A673 (cell line): ENCODE measurements at places on chromosomes 6 and 20. TPM values are rescaled to one million over a fixed set of nuclear protein-coding genes. Genes with fewer than 3 reads are reported as not detected.

DNA sequence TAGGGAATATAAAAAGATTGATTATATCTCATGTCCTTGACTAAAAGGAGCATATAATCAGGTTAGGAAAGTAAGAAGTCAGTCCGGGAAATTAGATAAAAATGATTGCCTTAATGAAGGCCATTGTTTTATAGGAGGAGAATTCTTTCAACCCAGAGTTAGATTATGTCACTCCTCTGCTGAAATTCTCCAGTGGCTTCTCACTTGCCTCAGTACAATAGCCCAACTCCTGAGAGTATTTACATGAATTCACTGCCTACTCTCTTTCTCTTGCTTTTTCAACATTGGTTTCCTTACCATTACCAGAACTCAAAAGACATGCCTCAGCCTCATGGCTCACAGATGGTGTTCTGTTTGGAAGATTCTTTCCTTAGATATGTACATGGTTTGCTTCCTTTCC is 114.9 kb downstream of the EPHA7 start:
- H3K36me3 ChIP-seq: no peaks in the 10 kb centered on the region
- no peak for DNase-seq
- no peaks in the 10 kb centered on the region for H3K4me1 ChIP-seq

DNA sequence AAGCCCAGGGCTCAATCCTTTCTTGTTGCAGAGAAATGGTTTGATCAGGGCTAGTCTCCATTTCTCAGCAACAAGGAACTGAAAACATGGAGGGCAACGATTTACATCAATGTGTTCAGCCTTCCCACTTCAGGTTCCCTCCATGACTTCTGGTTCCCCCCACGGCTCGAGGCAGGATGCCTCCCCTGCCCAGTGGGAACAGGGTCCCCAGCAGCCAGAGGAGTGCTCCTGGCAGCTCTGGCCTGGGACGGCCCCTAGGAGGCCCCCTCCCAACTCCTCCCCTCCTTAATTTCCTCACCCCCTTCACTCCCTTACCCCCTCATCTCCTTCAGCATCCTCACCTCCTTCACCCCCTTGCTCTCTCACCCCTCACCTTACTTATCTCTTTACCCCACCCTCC is 283.8 kb downstream of the CDC5L start:
- H3K36me3 ChIP-seq: no peaks in the 10 kb centered on the region
- H3K4me1 ChIP-seq: peaks cover 16% of the 10 kb centered on the region
- DNase-seq: no peak
- H3K27me3 ChIP-seq: no peaks in the 10 kb centered on the region
- H3K4me3 ChIP-seq: no peak overlapping the region
- H3K27ac ChIP-seq: no peak overlapping the region

DNA sequence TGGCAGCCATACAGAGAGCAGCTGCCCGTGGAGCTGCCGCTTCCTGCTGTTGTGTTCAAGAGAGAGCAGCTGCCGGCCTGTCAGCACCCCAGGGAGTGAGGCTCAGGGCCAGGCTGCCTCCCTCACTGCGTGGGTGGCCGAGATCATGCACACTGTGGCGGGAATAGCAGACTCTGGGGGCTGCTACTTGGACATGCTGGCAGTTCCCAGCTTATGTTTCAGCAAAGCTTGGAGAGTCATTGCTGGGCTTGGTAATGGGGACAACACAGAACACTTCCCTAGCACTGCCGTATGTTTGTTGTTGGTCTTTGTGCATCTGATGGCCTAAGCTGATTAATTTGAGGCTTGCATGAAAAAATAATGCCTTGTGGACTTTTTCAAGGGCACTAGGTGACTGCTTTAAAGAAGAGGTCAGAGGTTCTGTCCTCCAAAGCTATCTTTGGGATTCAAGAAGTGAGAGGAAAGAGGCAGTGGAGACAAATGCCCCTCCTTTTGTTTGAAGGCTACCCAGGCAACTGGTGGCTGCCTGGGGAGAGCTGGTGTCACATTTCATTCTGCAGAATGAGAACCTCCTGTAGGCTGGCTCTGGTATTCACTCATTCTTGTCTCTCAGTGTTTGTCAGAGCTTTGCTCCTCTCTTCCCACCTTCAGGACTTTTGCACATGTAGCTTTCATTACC is 18.8 kb downstream of the MRAP2 start:
- DNase-seq: peak; percentile 88
- peak overlapping the region; percentile 15 for H3K4me3 ChIP-seq
- H3K27me3 ChIP-seq: no peaks in the 10 kb centered on the region
- H3K36me3 ChIP-seq: no peaks in the 10 kb centered on the region

- no peaks in the 10 kb centered on the region for H3K4me1 ChIP-seq
- no peak overlapping the region for H3K4me3 ChIP-seq
- no peak overlapping the region for H3K27ac ChIP-seq
- H3K36me3 ChIP-seq: no peaks in the 10 kb centered on the region
- peaks cover under 1% of the 10 kb centered on the region for H3K27me3 ChIP-seq
Measured at GRCh38 chr6:29769336-29769735, 46.1 kb downstream of the HLA-F start.

DNA sequence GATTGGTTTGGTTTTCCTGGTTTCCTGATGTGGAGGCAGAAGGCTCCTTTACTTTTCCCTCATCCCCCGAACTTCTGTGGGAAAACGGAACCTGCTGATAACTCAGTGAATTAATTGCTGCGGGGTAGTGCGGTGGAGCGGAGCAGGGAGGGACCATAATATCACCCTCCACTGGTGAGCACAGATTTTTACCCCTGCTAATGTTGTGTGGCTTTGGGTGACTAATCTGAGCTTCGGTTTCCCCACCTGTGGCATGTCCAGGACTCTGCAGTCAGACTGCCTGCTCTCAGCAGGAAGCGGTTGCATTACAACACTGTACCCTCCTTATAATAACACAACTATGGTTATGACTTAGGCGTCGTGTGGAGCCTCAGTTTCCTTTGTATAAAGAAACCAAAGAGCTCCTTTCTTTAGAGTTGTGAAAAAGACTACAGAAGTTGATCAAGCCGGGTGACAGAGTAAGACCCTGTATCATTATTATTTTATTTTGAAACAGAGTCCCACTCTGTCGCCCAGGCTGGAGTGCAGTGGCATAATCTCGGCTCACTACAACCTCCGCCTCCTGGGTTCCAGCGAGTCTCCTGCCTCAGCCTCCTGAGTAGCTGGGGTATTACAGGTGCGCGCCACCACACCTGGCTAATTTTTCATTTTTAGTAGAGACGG is 2.2 kb upstream of the ID1 start:
- H3K27ac ChIP-seq: peak overlapping the region; percentile 96
- no peak overlapping the region for H3K4me3 ChIP-seq
- H3K36me3 ChIP-seq: no peaks in the 10 kb centered on the region
- peak; percentile 51 for DNase-seq
- peaks cover 20% of the 10 kb centered on the region for H3K4me1 ChIP-seq

DNA sequence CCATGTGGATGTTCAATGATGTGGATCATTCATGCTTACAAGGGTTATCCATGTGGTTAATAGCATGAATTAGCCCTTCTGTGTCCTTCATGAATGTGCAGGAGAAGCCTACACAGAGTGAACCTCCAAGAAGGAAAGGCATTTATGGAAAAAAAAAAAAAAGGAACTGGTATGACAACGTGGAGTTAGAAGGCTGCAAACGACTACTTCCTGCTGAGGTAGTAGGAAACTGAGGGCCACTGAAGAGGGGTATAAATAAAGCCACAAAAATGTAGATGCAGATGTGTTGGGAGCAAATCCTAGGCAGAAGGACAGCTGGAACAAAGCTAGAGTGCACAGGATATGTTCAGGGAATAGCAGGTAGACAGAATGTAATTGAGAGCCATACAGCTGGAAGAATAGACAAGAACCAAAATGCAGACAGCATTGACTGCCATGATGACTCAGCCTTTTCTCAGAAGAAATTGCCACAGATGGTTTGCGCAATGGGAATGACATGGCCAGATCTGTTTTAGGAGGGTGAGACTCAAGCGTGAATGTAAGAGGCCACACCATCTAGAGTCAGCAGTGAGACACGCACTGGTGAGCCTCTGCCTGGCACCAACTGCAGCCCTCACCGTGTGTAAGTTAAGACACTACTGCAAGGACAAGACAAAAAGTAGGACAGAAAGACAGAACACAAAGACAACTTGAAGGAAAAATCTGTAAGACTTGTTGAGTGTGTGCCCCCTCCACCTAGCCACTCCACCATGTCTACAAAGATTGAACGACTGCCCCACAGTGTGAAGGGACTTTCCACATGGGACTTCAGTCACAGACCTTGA is 79.8 kb downstream of the KIF13A start:
- peak overlapping the region; percentile 45 for H3K27ac ChIP-seq
- H3K4me1 ChIP-seq: peaks cover 23% of the 10 kb centered on the region
- DNase-seq: peak; percentile 75

Gene NRN1
- 37.0 and 46.1 TPM in 2 replicates for total RNA-seq

Gene CSTF1
- total RNA-seq: 52.5 and 58.2 TPM in 2 replicates

Gene COL19A1
- 0.31 and 0.37 TPM in 2 replicates for total RNA-seq

Gene C20orf96
- total RNA-seq: 21.7 and 26.3 TPM in 2 replicates

DNA sequence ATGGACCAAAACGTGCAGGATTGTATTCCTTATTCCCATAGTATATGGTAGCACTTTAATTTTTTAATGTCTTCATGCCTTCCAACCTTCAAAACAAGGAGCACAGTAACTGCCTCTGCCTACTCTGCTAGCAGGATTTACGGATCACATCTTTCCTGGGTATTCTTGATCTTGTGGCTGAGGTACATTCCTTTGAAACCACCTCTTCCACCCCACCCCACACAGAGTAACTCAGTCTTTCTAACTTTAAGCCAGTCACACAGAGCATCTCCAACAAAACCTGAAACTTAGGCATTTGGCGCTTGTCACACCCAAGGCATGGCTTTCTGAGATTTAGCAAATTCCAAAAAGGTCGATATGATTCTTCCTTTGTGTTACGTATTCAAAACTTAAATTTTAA is 2.3 kb upstream of the ID4 start:
- H3K4me1 ChIP-seq: peaks cover 7% of the 10 kb centered on the region
- DNase-seq: no peak
- H3K27me3 ChIP-seq: no peaks in the 10 kb centered on the region

- H3K4me3 ChIP-seq: no peak overlapping the region
- no peak overlapping the region for H3K27ac ChIP-seq
- H3K4me1 ChIP-seq: no peaks in the 10 kb centered on the region
Measured at GRCh38 chr6:54698974-54699373, 147.6 kb upstream of the FAM83B start.

Gene OR2B6
- total RNA-seq: 0.32 and 0.46 TPM in 2 replicates

DNA sequence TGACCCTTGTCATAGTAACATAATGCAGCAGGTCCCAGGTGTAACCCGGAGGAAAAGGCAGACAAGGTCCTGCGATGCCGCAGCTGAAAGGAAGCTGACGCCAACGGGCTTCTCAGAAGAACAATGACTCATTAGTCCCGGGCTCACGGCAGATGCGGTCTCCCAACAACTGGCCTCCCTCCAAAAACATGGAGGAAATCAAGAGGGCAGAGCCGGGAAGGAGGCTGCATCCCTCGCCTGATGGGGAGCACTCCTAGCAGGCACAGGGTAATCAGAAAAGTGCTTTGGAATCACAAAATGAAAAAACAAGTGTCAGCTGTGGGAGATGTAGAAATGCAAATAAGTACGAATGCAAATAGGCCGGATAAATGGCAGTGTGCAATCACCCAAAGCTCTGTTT is 165.2 kb upstream of the AGPAT4 start:
- no peaks in the 10 kb centered on the region for H3K27me3 ChIP-seq
- peak; percentile 48 for DNase-seq
- H3K4me1 ChIP-seq: no peaks in the 10 kb centered on the region
- no peak overlapping the region for H3K27ac ChIP-seq

DNA sequence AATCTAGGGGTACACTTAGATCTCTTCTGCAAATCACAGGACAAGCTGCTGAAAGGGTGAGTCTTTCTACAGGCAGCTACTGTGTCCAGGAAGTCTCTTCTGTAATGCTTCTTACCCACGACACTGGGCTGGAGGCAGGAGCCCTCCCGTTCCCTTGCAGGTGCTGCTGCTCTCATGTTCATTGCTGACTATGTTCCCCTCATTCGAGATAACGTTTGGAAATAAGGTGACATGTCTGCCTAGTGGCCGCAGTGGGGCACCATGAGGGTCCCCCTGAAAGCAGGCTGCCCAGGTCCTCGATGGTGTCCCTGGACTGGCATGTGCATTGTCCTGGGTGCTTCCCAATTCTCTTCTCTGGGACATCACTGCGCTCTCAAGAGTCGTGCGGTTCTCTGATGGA is 74.7 kb downstream of the SYNJ2 start:
- H3K4me3 ChIP-seq: no peak overlapping the region
- no peaks in the 10 kb centered on the region for H3K27me3 ChIP-seq
- no peak overlapping the region for H3K27ac ChIP-seq

Gene C20orf202
- not detected in 2 replicates for total RNA-seq

DNA sequence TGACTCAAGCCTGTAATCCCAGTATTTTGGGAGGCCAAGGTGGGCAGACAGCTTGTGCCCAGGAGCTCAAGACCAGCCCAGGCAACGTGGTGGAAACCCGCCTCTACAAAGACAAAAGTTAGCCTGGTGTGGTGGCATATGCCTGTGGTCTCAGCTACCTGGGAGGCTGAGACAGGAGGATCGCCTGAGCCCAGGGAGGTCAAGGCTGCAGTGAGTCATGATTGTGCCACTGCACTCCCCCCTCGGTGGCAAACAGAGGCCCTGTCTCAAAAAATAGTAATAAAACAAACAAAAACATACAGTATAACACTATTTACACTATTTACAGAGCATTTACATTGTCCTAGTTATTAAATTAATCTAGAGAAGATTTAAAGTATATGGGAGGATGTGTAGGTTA is 56.0 kb upstream of the PIM1 start:
- no peaks in the 10 kb centered on the region for H3K36me3 ChIP-seq
- H3K27me3 ChIP-seq: no peaks in the 10 kb centered on the region
- no peak overlapping the region for H3K27ac ChIP-seq
- no peak overlapping the region for H3K4me3 ChIP-seq
- H3K4me1 ChIP-seq: peaks cover 11% of the 10 kb centered on the region
- DNase-seq: no peak

DNA sequence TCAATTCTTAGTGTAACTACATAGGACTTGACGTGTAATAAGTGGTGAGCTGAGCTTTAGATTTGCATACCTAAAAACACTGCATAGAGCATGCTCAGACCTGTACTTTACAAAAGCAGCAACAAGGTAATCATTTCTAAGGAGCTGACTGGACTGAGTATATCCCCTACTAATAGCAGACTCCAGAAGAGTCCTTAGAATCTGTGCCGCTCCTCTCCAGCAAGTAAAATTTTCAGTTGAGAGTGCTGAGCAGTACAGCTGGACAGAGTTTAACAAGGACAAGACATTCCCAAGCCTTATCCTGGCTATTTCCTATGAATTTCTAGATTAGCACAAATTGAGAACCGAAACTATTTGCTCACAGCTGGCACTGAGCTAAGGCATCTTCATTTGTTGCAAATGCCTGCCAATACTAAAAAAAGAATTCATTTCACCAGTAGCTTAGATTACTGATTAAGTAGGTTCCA is 26.1 kb upstream of the KLHL31 start:
- no peak overlapping the region for H3K27ac ChIP-seq
- no peak overlapping the region for H3K4me3 ChIP-seq
- H3K4me1 ChIP-seq: no peaks in the 10 kb centered on the region
